Spinal cord (tissue), 10 donors: ENCODE measurements at places on chromosomes 6 and 20.

DNA sequence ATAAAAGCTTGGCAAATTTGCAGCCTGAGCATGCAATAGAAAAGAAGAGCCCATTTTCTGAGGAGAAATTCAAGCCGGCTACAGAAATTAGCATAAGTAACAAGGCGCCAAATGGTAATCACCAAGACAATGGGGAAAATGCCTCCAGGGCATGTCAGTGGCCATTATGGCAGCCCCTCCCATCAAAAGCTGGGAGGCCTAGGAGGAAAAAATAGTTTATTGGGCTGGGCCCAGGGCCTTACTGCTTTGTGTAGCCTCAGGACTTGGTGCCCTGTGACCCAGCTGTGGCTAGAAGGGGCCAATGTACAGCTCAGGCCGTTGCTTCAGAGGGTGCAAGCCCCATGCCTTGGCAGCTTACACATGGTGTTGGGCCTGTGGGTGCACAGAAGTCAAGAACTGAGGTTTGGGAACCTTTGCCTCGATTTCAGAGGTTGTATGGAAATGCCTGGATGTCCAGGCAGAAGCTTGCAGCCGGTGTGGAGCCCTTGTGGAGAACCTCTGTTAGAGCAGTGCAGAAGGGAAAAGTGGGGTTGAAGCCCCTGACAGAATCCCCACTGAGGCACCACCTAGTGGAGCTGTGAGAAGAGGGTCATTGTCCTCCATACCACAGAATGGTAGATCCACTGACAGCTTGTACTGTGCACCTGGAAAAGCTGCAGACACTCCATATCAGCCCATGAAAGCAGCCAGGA lies 328.5 kb upstream of the MAP3K7 start:
- no peak overlapping the region for H3K27ac ChIP-seq
- no peak for DNase-seq
- no peaks in the 10 kb centered on the region for H3K36me3 ChIP-seq
- no peak overlapping the region for H3K4me3 ChIP-seq
- no peaks in the 10 kb centered on the region for H3K27me3 ChIP-seq

DNA sequence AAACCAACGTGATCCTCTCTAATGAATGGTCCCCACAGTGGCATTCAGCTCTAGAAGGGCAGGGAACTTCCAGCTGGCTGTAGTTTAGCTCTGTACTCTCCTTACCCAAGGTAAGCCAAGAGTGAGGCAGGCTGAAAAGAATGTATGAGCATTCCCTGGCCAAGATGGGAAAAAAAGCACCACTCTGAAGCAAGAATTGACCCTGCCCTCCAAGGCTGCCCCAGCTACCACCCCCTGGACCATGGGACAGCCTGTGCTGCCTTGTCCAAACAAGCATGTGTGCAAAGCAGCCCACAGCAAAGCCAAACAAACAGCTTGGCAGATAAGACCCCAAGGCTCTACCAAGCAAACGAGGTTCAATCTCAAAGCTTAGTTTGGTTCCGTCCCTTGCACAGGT lies 73.9 kb downstream of the GFOD1 start:
- no peak for DNase-seq
- H3K4me1 ChIP-seq, result peaks cover 29% of the 10 kb centered on the region
- H3K4me3 ChIP-seq, result no peak overlapping the region
- H3K36me3 ChIP-seq, result no peaks in the 10 kb centered on the region

DNA sequence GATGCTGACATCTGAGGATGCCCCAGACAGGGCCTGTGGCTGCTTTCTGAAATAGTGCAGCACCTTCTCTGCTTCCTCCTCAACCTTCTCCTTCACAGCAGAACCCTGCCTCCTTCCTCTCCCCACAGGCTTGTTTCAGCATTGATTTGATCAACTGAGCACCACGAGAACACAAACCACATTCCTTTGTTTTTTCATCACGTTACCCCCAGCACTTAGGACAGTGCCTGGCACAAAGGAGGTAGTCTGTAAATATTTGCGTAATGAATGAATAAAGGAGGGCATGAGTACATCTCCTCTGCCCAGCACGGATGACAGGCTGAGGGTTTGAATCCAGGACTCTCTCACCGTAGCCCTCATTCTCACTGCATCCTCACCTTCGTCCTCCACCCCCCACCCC lies 21.3 kb upstream of the WFDC2 start:
- H3K27me3 ChIP-seq, result no peaks in the 10 kb centered on the region
- H3K36me3 ChIP-seq, result no peaks in the 10 kb centered on the region
- no peak overlapping the region for H3K4me3 ChIP-seq
- no peaks in the 10 kb centered on the region for H3K4me1 ChIP-seq
- no peak for DNase-seq

DNA sequence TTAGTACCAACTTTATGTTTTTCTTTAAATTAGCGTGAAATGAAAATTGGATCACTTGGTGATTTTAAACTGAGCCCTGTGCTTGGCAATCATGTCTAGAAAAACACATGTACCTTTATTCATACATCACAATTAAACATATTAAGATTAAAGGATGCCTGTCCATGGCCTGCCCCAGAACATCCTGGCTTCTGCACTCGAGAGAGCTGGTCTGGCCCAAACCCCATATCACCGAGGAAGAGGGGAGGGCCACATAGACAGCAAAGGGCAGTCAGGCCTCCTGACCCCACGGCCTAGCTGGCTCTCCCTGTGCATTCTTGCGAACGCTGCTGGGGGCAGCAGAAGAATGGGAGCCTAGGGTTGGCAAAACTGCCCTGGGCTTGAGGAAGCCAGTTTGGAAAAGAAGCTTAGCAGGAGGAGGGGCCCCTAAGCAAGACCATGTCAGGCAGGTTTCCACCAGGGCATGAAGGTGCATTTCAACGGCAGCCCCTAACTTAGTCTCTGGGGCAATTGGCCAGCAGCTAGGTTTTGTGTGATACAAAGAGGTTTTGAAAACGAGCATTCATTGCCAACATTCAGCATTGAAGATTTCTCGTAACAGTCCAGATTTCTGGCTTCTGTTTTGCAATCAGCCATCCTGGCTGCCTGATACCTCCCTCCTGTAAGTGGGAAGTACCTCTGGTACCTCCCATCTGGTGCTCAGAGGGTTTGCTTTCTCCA lies 8.6 kb downstream of the BPIFB3 start:
- no peak overlapping the region for H3K4me3 ChIP-seq
- H3K27me3 ChIP-seq, result no peaks in the 10 kb centered on the region
- no peak for DNase-seq
- H3K27ac ChIP-seq, result no peak overlapping the region
- H3K36me3 ChIP-seq, result no peaks in the 10 kb centered on the region
- H3K4me1 ChIP-seq, result peaks cover 20% of the 10 kb centered on the region

GRCh38 chr20:23537030-23537429 lies 31.3 kb downstream of the CST9L start:
- H3K4me1 ChIP-seq, result no peaks in the 10 kb centered on the region
- H3K27ac ChIP-seq, result no peak overlapping the region
- no peaks in the 10 kb centered on the region for H3K36me3 ChIP-seq
- no peak for DNase-seq
- H3K27me3 ChIP-seq, result no peaks in the 10 kb centered on the region

- no peaks in the 10 kb centered on the region for H3K36me3 ChIP-seq
- H3K27me3 ChIP-seq, result no peaks in the 10 kb centered on the region
- H3K4me1 ChIP-seq, result no peaks in the 10 kb centered on the region
- H3K27ac ChIP-seq, result no peak overlapping the region
Measured at GRCh38 chr6:129098061-129098553, 215.2 kb downstream of the LAMA2 start.

DNA sequence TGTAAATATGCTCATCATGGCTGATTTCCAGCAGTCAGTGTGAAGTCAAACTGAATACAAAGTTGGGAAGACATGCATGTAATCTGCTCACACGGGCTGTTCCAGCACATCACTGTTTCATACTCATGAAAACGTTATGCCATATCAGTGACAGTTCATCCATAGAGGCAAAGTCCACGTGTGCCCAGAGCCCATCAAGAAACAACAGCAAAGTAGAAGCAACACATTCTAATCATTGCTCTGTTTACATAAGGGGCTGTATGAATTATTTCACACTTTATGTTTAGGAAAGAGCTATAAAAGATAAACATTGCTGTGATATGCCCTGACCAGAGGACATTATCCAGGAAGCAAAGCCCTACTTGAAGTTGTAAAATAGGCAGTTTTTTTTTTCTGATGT lies 157.0 kb upstream of the ENPP5 start:
- H3K4me3 ChIP-seq, result no peak overlapping the region
- no peaks in the 10 kb centered on the region for H3K36me3 ChIP-seq
- no peaks in the 10 kb centered on the region for H3K27me3 ChIP-seq
- H3K4me1 ChIP-seq, result no peaks in the 10 kb centered on the region
- H3K27ac ChIP-seq, result no peak overlapping the region
- DNase-seq, result no peak

DNA sequence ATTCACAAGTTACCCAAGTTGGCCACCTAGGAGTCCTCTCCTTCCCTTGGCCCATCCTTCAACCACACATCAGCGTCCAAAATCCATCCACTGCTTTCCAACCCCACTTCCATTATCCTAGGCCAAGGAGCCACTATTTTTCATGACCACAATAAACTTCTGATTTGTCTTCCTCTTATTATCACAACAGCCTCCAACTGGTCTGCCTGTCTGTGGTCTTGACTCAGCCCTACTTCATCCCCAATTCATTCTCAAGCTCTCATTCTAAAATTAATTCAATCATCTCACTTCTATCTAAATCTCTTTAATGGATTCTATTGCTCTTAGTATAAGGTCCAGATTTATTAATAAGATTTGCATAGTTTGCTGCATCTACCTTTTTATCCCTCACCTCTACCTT lies 189.0 kb upstream of the PRDM1 start:
- no peak for DNase-seq
- H3K27ac ChIP-seq, result no peak overlapping the region
- H3K27me3 ChIP-seq, result no peaks in the 10 kb centered on the region
- no peak overlapping the region for H3K4me3 ChIP-seq

- H3K36me3 ChIP-seq, result peaks cover 7% of the 10 kb centered on the region
- no peak for DNase-seq
- H3K4me3 ChIP-seq, result no peak overlapping the region
- no peaks in the 10 kb centered on the region for H3K27me3 ChIP-seq
- peak overlapping the region; percentile 33 for H3K27ac ChIP-seq
Measured at GRCh38 chr20:59688999-59689398, 84.7 kb downstream of the PHACTR3 start.

GRCh38 chr6:11868392-11868791 lies 89.8 kb upstream of the ADTRP start:
- H3K27me3 ChIP-seq, result no peaks in the 10 kb centered on the region
- no peak for DNase-seq
- no peak overlapping the region for H3K4me3 ChIP-seq
- H3K27ac ChIP-seq, result no peak overlapping the region
- peaks cover 4% of the 10 kb centered on the region for H3K4me1 ChIP-seq

GRCh38 chr6:34491091-34491430 lies 25.2 kb downstream of the PACSIN1 start:
- H3K27me3 ChIP-seq, result no peaks in the 10 kb centered on the region
- no peak overlapping the region for H3K4me3 ChIP-seq
- peaks cover 12% of the 10 kb centered on the region for H3K4me1 ChIP-seq
- H3K27ac ChIP-seq, result no peak overlapping the region
- no peaks in the 10 kb centered on the region for H3K36me3 ChIP-seq

- no peaks in the 10 kb centered on the region for H3K4me1 ChIP-seq
- H3K27ac ChIP-seq, result no peak overlapping the region
- H3K4me3 ChIP-seq, result no peak overlapping the region
Measured at GRCh38 chr6:156262014-156262413, 515.2 kb upstream of the ARID1B start.

GRCh38 chr6:106534004-106534403 lies 95.3 kb downstream of the RTN4IP1 start:
- no peak for DNase-seq
- no peak overlapping the region for H3K27ac ChIP-seq
- no peaks in the 10 kb centered on the region for H3K4me1 ChIP-seq

DNA sequence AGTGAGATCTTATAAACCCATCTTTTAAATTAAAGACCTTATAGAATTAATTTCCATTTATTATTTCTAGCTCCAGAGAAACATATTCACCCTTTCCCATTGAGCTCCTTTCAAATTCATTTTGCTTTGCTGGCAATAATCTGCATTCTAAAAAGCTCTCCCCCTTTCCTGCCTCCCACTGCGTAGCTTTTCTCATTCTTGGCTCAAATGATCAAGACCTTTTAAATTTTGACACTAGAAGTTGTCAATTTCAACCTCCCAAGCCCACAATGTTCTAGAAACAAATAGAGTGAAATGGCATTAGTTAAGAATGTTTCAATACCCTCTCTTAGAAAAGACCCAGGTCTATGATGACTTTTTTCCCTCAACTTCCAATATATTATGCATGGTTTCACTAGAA lies 186.9 kb downstream of the AKAP7 start:
- no peak overlapping the region for H3K4me3 ChIP-seq
- no peaks in the 10 kb centered on the region for H3K4me1 ChIP-seq

GRCh38 chr6:140480852-140481251 lies 1106.4 kb upstream of the CITED2 start:
- H3K36me3 ChIP-seq, result no peaks in the 10 kb centered on the region
- peak; percentile 12 for DNase-seq
- no peak overlapping the region for H3K27ac ChIP-seq
- no peaks in the 10 kb centered on the region for H3K4me1 ChIP-seq
- no peaks in the 10 kb centered on the region for H3K27me3 ChIP-seq

GRCh38 chr6:108083349-108083748 lies 8.8 kb upstream of the OSTM1 start:
- H3K36me3 ChIP-seq, result no peaks in the 10 kb centered on the region
- H3K4me3 ChIP-seq, result no peak overlapping the region
- no peak overlapping the region for H3K27ac ChIP-seq
- H3K27me3 ChIP-seq, result no peaks in the 10 kb centered on the region
- DNase-seq, result no peak
- no peaks in the 10 kb centered on the region for H3K4me1 ChIP-seq

- DNase-seq, result no peak
- no peak overlapping the region for H3K4me3 ChIP-seq
- H3K4me1 ChIP-seq, result no peaks in the 10 kb centered on the region
- no peaks in the 10 kb centered on the region for H3K36me3 ChIP-seq
- no peak overlapping the region for H3K27ac ChIP-seq
Measured at GRCh38 chr6:42193491-42193894, 1.3 kb downstream of the GUCA1B start.

- peak; percentile 91 for DNase-seq
- peaks cover 66% of the 10 kb centered on the region for H3K4me1 ChIP-seq
- H3K27me3 ChIP-seq, result peaks cover 72% of the 10 kb centered on the region
- H3K27ac ChIP-seq, result peak within 1 kb of the TSS; percentile 91
Measured at GRCh38 chr6:75205776-75206575, at the start of gene COL12A1. TSS of gene COL12A1 (minus strand) at chr6:75206053. CDS start at chr6:75202792, 3,261 bp downstream.

DNA sequence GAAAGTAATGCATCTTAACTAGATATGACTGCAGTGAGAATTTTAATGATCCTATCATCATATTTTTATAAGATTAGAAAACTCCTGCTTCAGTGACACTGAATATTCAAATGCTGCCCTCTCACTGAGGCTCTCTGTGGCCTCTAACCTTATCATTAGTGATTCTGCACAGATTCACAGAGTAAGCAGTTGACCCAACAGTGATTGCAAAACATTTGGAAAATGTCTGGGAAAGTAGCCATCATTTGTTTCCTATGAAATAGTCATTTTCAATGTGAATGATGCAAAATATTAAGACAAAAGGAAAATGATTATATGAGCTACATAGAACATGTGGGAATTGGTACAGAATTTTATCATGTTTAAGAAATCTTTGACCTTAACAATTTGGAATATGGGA lies 210.3 kb downstream of the TBX18 start:
- no peak overlapping the region for H3K4me3 ChIP-seq
- no peak for DNase-seq
- no peak overlapping the region for H3K27ac ChIP-seq
- H3K4me1 ChIP-seq, result no peaks in the 10 kb centered on the region
